SIG-M5 (cell line): ENCODE measurements at places on chromosomes 13 and 19.

- DNase-seq: no peak
Measured at GRCh38 chr19:19445911-19446361, 40.5 kb downstream of the GATAD2A start.

- no peak for DNase-seq
Measured at GRCh38 chr19:56403261-56403660, 871 bp upstream of the ZNF583 start.

DNA sequence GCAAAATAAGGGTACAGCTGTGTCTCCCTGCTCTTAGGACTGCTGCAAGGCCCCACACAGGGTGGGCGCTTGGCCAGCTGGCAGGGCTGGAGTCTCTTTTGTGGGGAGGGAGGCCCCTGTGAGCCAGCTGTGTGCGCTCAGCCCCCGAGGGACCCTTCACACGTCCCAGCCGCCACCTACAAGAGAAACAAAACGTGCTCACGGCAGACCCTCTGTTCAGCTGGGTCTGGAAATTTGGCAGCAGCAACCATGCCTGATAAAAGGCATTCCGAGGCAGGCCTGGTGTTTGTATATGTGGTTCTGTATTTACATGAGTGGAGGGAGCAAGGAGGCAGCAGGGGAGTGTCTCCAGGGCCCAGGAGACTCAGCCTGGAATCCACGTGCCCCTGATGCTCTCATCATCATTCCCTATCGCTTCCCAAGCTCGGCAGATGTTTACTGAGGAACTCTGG is 49.7 kb downstream of the CRTC1 start:
- DNase-seq: no peak

GRCh38 chr13:110775576-110775975 is 62.1 kb downstream of the ING1 start:
- DNase-seq: no peak

DNA sequence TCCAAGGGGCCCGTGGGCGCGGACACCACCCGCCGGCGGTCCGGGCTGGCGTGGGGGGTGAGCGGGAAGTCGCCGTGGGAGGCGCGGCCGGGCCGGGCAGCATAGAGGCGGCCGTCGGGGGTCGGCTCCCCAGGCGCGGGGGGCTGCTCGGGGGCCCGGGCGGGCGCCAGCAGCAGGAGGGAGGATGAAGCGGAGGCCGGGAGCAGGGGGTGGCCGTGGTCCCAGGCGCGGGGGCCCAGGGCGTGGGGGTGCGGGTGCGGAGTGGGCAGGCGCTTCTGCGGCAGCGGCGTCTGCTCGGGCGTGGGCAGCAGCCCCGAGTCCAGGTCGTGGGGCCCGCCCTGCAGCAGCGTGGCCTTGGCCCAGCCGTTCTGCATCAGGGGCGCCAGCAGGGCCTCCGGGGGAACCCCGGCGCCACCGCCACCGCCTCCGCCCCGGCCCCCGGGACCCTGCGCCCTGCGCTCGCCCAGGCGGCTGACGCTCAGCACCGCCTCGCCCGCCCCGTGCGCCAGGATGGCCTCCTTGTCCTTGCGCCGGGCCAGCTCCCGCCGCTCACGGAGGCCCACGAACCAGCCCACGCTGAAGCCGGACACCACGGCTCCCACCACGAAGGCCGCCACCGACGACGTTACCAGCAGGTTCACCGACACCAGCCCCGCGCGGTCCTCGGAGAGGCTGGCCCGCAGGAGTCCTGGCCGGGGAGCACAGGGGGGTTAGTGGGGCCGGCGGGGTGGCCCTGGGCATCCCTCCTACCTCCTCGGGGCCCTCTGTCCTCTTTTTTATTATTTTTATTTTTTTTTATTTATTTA is 4.2 kb upstream of the LRG1 start:
- no peak for DNase-seq

DNA sequence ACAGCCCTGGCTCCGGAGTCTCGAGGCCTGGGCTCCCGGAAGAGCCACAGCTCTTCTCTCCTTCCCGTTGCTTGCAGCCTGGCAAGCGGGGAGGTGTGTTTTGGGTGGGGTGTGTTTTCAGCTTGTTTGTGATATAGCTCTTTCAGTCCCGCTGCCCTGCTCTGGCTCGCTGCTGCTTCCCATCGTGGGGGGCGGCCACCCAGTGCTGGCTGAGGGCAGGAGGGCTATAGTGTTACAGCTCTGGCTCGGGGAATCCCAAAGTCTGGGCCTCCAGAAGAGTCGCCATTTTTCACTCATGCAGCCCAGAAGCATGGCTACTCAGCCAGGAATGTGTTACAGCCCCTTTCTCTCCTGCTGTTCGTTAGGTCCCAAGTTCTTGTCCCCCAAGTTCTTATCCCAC is 2.2 kb upstream of the ZNF256 start:
- DNase-seq: no peak

DNA sequence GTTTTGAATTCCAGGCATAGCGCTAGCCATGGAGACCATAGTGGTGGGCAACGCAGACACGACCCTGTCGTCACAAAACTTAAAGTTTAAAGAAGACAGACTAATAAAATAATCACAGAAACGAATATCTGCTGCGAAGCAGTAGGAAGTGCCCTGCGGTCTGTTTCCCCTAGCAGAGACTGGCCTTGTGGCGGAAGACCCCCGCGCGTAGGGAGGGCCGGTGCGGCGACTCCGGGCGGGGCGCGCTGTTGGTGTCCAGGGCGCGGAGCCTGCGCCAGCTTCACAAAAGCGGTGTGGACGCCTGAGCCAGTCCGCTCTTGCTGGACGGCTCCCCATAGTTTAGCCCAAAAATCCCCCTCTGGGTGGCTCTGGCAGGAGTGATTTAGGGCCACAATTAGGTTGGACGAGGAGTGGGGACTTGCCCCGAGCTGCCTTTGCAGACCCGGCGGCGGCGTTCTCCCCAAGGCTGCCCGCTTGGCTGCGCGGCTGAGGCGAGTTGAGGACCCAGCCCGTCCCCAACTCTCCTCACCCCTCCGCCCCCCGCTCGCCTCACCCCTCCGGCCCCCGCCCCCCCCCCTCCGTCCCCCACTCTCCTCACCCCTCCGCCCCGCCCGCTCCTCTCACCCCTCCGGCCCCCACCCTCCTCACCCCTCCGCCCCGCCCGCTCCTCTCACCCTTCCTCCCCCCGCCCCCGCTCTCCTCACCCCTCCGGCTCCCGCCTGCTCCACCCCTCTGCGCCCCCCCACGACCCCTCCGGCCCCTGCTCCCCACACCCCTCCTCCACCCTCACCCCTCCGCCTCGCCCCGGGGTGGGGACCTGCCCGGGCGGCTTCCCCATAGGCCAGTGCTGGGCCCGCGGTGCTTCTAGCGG is 14.2 kb upstream of the LATS2 start:
- DNase-seq: no peak

GRCh38 chr19:30338041-30338456 is 34.1 kb upstream of the ZNF536 start:
- DNase-seq: no peak

DNA sequence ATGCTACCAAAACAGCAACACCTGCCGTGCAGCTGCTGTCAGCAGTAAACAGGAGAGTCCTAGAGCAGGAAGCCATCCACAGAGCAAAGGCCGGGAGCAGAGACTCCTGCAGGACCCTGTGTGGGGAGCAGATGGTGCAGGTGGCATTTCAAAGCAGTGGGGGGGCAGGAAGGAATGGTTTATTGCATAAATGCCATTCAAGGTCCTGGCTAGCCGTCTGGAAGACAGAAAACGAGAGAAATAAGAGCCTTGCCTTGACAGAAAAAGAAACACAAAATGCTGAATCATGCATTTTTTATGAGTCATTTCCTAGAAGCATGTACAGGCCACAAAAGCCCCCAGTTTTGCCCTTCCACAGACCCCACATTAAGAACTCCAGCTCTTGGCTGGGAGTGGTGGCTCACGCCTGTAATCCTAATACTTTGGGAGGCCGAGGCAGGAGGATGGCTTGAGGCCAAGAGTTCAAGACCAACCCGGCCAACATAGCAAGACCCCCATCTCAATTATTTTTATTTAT is 5.4 kb downstream of the RSPH6A start:
- no peak for DNase-seq

DNA sequence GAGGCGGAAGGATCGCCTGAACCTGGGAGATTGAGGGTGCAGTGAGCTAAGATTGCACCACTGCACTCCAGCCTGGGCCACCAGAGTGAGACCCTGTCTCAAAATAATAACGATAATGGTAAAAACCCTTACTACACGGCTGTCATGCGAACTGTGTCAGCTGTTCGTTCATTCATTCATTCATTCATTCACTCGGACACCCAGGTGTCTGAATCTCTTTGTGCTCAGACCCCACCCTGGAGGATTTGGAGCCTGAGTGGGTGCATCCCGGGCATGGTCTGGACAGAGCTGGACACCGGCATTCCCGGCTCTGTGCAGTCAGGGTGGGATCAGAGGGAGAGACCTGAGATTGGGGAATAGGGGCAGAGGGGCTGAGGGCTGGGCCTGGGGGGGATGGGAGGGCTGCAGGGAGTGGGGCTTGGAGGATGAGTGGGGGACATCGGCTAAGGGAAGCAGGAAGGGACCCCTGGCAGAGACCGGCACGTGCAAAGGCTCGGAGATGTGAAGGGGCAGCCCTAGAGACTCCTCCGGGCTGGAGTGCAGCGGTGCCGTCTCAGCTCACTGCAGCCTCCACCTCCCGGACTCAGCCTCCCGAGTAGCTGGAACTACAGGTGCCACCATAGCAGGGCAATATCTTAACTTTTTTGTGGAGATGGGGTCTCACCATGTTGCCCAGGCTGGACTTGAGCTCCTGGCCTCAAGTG is 31.6 kb upstream of the TCF3 start:
- DNase-seq: no peak

- DNase-seq: no peak
Measured at GRCh38 chr13:99199541-99200431, 868 bp upstream of the UBAC2 start.

DNA sequence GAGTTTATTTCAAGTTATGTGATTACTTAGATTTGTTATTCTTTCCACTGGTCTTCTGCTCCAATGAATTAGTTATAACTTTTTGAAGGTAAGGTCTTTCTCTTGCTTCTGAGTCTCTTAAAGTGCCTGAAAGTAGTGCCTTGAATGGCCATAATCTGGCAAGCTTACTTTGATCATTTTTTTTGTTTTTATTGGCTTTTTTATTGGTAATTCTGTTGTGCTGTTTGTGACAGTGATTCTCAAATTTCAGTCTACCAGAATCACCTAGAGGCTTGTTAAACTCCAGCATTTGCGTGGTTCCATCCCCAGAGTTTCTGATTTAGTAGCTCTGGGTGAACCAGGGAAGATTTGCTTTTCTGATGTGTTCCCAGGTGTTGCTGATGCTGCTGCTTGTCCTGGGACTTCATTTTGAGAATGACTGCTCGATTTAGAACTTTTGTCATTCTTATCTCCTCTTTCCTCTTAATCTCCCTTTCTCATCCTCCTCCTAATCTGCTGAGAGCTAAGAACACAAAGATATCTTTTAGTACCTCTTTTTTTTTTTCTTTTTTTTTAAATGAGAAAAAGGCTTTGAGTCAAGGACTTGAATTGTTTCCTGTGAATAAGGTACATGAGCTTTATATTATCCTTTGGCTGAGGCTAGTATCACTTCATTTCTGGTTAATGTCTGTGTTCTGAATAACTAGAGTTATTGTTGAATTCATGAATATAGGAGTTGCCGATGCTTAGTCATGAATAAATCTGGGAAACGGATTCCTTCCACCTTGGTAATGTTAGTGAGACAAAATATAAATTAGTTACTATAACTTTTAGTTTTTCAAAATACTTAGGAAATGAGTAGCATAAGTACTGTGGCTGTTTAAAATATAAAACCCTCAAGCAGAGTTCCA is 91.4 kb downstream of the PAN3 start:
- DNase-seq: no peak

DNA sequence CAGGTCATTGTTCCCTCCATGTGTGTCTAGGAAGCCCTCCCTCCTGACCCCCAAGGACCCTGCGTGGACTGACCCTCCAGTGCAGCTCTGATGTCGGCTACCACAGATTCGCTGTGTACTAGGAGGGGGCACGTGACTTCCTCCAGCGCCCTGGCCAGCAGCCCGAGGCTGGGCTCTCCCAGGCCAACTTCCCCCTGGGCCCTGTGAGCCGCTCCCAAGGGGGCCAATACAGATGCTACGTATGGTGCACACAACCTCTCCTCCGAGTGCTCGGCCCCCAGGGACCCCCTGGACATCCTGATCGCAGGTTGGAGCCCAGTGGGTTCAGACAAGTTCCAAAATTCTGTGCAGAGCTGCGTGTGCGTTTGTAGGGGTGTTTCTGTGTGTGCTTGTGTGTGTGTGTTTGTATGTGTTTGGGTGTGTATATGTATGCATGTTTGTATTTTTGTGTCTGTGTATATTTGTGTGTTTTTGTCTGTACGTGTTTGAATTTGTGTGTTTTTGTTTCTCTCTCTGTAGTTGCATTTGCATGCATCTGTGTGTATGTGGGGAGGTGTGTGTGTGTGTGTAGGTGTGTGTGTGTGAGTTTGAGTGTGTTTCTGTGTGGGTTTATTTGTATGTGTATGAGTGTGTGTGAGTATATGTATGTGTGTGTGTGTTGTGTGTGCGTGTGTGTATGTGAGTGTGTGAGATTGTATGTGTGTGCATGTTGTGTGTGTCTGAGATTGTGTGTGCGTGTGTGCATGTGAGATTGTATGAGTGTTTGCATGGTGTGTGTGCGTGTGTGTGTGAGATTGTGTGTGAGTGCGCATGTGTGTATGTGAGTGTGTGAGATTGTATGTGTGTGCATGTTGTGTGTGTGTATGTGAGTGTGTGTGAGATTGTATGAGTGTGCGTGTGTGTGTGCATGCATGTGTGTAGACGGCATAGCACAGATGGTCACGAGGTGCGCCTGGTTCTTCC is 21.4 kb upstream of the LILRA2 start:
- DNase-seq: no peak

DNA sequence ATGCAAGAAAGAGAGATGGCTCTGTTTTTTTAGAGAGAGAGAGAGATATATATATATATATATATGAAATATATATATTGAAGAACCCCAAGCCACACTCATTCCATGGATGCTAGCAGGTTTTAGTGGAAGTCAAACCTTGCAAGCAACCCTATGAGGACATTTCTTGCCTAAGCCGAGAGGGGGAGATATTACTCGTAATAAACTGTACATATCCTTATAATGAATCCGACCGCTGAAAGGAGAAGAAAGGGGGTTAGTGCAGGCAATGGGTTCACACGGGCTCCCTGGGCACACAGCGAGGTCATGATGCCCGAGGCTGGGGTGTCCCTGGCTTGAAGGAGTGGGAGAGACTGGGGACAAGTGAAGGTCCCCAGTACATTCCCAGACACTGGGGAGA is 78.3 kb downstream of the IER2 start:
- no peak for DNase-seq

DNA sequence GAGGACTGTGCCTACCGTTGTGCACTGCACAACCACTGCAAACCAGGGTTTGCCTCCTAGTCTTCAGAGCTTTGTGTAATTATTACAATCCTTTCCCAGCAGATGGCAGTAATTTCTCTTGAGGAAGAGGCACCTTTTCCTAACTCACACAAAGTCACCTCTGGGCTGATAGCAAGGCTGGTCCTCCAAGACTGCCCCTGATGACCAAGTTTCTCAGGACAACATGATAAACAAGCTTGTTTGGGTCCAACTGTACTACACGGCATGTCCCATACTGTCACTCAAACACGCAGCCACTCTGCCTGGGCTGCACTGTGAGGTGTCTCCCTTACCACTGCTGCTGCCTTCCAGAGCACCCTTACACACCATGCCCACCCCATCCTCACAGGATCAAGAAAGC is 39.3 kb downstream of the RFXAP start:
- DNase-seq: no peak

GRCh38 chr13:27797228-27797624 is 4.9 kb downstream of the GSX1 start:
- no peak for DNase-seq

- DNase-seq: no peak
Measured at GRCh38 chr13:27968316-27969081, 616 bp downstream of the CDX2 start.
